Liver (tissue), 10 donors: ENCODE measurements at places on chromosomes 2 and 18. TPM values are rescaled to one million over a fixed set of nuclear protein-coding genes. Genes with fewer than 3 reads are reported as not detected.

DNA sequence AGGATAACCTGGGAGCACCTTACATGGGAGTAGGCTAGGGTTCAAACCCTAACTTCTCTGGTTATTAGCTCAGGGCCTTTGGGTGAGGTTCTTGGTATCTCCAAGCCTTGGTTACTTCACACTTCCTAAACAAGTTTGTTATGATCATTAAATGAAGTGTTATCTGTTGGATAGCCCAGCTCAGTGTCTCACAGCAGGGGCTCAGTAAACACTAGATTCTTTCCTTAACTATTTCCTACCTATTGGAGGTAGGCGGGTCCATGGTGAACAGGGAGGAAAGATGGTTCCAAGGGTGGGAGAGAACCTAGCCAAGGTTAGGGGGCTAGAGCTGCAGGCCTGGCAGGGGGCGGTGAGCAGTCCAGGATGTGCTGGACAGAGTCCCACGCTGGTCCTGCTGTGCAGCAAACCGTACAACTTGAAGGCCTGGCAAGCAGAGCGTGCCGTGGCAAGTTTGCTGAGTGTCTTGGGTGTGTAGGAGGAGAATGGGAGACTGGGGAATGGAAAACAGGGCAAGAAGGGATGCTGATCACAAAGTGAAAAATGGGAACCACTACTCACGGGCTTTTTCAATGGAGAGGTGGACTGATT is 259.1 kb downstream of the PRKCE start:
- no peak for DNase-seq

Gene ASIC4
- 0.08 TPM for total RNA-seq

GRCh38 chr2:172053486-172053885 is 31.8 kb upstream of the DLX1 start:
- DNase-seq = no peak

GRCh38 chr2:231364961-231365810 is 30.3 kb upstream of the B3GNT7 start:
- DNase-seq = no peak

Gene COX7A2L
- total RNA-seq = 102 TPM

GRCh38 chr2:128388499-128388941 is 69.9 kb upstream of the HS6ST1 start:
- no peak for DNase-seq

DNA sequence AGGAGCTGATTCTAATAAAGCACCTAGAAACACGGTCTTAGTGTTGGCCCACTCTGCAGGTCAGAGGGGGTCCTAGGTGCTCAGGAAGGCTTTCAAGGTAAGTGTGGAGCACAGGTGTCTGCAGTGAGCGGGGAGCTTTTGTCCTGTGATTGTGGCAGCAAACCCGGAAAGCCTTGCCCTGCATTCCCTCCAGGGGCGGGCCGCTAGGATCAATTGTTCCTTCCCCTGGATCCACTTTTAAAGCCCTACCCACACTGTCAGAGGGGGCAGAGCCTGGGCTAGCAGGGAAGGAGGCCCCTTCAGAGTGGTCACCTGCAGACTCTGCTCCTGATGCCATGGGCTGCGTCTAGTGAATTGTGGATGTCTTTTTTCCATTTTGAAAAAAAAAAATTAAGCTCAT is 176.0 kb downstream of the CTIF start:
- DNase-seq = no peak

Gene SERPINB5
- not detected for total RNA-seq
